ENCODE measurements at places on chromosomes 11 and 22. TPM values are rescaled to one million over a fixed set of nuclear protein-coding genes. Genes with fewer than 3 reads are reported as not detected.

DNA sequence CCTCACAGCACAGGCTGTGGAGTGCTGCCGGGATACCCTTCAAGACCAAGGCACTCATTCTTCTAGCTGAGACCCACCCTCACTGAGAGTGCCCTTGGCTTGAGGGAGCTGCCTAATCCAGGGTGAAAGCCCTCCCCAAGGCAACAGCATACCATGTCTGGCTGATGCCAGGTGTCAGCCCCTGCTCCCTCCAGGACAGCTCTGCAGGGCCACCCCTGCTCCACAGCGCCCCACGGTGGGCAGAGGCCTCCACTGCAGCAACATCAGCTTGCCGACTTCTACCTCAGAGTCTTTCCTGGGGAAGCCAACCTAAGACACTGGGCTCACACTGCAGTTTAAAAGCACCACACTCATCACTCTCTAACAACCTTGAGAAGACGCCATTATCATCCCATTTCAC, 29.0 kb downstream of the TTLL1 start:
- no peaks in the 10 kb centered on the region for H3K27me3 ChIP-seq
- DNase-seq = no peak
- no peak overlapping the region for H3K4me3 ChIP-seq
- H3K4me1 ChIP-seq = no peaks in the 10 kb centered on the region
- no peaks in the 10 kb centered on the region for H3K36me3 ChIP-seq

MISFA gene
- total RNA-seq = not detected

- H3K27me3 ChIP-seq = no peaks in the 10 kb centered on the region
- no peak overlapping the region for H3K4me3 ChIP-seq
- peaks cover 5% of the 10 kb centered on the region for H3K4me1 ChIP-seq
Observed at GRCh38 chr11:120133216-120134105, 4.5 kb downstream of the TRIM29 start.

SLC5A4 gene
- total RNA-seq = 0.16 TPM

DNA sequence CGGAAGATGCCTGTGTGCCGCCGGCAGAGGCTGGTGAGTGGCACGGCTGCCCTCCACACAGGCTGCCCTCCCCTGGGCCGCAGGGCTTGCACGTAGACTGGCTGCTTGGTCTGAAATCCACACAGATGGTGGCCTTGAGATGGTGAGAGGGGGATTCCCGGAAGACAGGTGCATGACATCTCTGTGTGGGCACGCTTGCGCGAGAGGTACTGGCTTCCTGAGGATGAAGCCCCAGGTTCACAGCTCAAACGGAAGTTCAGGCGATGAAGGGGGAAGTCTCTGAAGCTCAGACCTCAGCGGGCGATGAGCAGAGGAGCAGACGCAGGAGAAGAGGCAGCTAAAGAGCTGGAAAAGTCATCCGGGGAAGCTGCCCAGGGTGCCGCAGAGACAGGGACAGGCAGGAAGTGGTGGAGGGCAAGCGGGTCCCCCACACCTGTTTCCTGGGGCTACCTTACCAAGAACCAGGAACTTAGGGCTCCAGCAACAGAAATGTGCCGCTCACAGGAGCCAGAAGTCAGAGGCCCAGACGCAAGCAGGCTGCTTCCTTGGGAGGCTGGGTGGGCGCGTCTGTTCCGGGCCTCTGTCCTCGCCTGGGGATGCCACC, 7.2 kb downstream of the CRELD2 start:
- peaks cover 8% of the 10 kb centered on the region for H3K27me3 ChIP-seq
- peaks cover 7% of the 10 kb centered on the region for H3K4me1 ChIP-seq
- no peaks in the 10 kb centered on the region for H3K36me3 ChIP-seq

- H3K4me1 ChIP-seq = no peaks in the 10 kb centered on the region
- H3K27ac ChIP-seq = no peak overlapping the region
- H3K4me3 ChIP-seq = no peak overlapping the region
- no peak for DNase-seq
Observed at GRCh38 chr11:12715941-12716340, 41.7 kb downstream of the TEAD1 start.

- no peaks in the 10 kb centered on the region for H3K27me3 ChIP-seq
- no peaks in the 10 kb centered on the region for H3K4me1 ChIP-seq
- no peaks in the 10 kb centered on the region for H3K36me3 ChIP-seq
- no peak overlapping the region for H3K4me3 ChIP-seq
Observed at GRCh38 chr22:39725351-39726035, 154.9 kb downstream of the CACNA1I start.

GRCh38 chr22:46515208-46516111, 22.0 kb downstream of the CELSR1 start:
- DNase-seq = no peak
- H3K4me3 ChIP-seq = no peak overlapping the region
- H3K36me3 ChIP-seq = no peaks in the 10 kb centered on the region
- no peaks in the 10 kb centered on the region for H3K27me3 ChIP-seq

GRCh38 chr22:19149047-19149883, 827 bp downstream of the GSC2 start:
- H3K4me3 ChIP-seq = peak overlapping the region; percentile 39
- peaks cover 4% of the 10 kb centered on the region for H3K4me1 ChIP-seq
- no peaks in the 10 kb centered on the region for H3K36me3 ChIP-seq
- DNase-seq = no peak
- peaks cover 7% of the 10 kb centered on the region for H3K27me3 ChIP-seq
- H3K27ac ChIP-seq = no peak overlapping the region

PNPLA2 gene
- total RNA-seq = 103 TPM

GRCh38 chr11:48014917-48015316, 34.6 kb downstream of the PTPRJ start:
- DNase-seq = no peak
- H3K4me3 ChIP-seq = no peak overlapping the region

RFPL3 gene
- total RNA-seq = not detected

DNA sequence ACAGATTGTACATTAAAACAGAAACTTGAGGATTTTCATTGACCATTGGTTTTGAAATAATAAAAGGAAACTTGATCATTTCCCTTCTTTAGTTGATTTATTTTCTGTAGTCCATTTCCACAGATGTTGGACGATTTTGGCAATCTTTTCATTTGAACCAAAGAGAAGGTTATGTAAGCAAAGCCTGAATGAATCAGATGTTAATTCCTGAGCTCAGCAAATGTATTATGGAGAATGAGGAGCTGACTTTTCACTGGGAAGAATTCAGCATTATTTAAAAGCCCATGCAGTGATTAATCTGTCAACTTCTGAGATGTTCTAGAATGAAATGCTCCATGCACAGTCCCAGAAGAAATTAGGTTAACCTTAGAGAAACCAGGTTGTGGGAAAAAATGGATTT, 29.0 kb downstream of the ELMOD1 start:
- DNase-seq = no peak
- peaks cover 4% of the 10 kb centered on the region for H3K27me3 ChIP-seq
- H3K36me3 ChIP-seq = no peaks in the 10 kb centered on the region
- no peak overlapping the region for H3K4me3 ChIP-seq
- no peak overlapping the region for H3K27ac ChIP-seq

DNA sequence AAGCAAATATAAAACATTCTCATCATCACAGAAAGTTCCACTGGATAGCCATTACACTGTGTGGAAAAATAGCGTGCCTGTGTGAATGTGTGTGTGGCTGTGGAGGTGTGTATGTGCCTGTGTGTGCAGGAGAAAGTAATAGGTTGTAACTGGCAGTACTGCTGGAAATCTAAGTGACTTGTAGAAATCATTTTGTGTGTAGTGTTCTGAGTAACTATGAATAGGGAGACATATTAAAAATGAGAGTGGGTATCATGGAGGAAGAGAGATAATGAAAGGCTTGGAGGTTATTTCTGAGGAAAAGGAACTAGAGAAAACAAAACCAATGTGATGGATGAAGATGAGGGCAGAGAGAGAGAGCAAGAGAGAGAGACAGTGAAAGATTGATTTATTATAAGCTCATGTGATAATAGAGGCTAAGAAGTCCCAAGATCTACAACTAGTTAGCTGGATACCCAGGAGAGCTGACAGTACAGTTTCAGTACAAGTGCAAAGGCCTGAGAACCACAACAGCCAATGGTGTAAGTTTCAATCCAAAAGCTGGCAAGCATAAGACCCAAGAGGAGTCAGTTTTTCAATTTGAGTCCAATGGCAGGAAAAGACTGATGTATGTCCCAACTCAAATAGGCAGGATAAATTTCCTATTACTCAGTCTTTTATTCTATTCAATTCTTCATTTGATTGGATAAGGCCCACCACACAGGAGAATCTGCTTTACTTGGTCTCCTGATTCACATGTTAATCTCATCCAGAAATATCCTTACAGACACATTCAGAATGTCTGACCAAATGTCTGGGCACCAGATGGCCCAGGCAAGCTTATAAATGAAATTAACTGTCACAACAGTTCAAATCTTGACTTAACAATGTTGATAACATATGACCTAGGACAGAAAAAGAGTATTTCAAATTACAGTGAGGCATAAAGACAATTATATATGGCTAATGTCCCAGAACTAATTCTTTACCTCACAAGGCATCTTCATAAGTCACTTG, 14.9 kb downstream of the KBTBD3 start:
- no peaks in the 10 kb centered on the region for H3K4me1 ChIP-seq
- H3K4me3 ChIP-seq = no peak overlapping the region
- H3K27ac ChIP-seq = no peak overlapping the region

SCGB1A1 gene
- total RNA-seq = not detected

HIKESHI gene
- total RNA-seq = 53.9 TPM

DNA sequence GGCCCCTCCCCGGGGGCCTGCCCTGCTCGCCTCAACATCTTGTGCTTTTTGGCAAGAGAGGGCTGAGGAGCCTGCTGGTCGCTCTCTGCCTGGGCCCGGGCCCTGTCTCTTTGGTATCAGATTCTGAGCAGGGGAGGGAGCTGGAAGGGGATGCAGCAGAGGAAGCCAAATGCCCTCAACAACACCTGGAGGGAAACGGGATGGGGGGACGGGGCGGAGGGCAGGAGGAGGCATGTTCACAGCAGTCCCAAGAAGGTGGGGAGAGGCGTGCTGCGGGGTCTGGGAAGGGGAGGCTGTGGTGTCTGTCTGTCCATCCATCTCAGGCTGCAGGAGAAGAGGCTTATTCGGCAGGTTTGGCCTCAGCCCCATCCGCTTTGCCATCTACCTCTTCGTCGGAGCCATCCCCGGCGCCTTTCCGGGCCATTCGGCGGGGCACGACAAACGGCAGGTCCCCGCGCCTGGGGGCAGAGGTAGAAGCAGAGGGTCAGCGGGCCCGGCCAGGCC, 29.4 kb downstream of the APOL1 start:
- H3K4me1 ChIP-seq = no peaks in the 10 kb centered on the region
- peaks cover 10% of the 10 kb centered on the region for H3K36me3 ChIP-seq
- H3K27ac ChIP-seq = peak overlapping the region; percentile 43
- no peak for DNase-seq

DNA sequence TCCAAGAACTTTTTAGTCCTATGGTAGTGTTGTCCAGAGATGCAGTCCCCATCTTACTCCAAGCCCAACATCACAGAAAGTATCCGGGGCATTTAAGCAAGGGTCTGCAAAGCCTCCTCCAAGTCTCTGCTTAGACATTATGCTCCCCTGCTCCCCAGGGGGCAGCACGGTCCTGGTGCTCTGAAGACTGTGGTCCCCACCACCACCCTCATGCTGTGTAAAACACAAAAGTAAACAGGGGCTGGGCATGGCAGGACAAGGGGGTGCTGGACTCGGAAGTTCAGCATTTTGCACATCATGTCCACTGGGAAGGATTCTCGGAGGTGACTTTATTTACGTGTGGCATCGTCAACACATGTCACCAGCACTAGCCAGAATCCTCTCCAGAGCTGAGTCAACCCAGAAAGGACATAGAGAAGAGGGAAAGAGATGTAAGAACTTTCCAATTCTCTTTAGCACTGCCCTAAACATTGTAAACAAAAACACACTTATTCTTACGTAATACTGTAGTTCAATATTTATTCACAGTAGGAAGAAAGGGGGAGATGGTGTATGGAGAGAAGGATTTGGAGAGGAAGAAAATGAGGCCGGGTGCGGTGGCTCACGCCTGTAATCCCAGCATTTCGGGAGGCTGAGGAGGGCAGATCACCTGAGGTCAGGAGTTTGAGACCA, 37.7 kb downstream of the TCIRG1 start:
- H3K27me3 ChIP-seq = no peaks in the 10 kb centered on the region
- DNase-seq = no peak
- no peak overlapping the region for H3K27ac ChIP-seq
- H3K4me3 ChIP-seq = no peak overlapping the region

DNA sequence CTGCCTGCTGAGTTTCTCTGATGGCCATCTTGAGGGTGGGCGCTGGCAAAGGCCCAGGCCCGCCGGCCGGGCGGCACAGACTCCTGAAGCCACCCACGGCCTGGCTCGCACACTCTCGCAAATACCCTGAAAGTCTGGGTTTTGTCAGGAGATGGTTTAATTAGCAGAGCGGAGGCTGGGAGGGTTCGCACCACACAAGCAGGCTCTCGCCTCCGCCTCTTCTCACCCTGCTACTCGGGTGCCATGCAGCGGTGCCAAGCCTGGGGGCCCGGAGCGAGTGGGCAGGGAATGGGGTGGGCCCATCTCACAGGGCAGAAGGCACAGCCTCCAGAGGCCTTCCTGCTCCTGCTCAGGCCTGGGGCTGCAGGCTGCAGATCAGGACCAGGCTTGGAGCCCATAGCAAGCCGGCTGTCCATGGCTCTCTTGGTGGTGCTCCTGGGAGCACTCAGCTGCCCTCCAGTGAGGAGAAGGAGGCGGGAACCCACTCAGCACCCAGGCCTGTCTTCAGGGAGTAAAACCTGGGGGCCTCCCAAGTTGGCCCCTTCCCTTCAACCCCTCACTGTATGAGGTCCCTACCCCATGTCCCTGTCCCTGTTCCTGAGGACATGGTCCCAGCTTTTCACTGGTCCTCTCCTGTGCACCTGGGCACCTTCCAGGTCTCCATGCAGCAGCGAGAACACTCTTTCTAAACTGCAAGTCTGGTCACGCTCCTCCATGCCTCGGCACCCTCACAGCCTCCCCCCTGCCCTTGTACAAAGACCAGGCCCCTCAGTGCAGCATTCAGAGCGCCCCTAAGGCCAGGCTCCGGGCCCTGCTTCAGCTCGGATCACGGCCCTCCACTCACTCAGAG, 62.0 kb downstream of the FLRT1 start:
- H3K36me3 ChIP-seq = no peaks in the 10 kb centered on the region
- no peak overlapping the region for H3K4me3 ChIP-seq
- no peak for DNase-seq
- no peaks in the 10 kb centered on the region for H3K4me1 ChIP-seq
- no peak overlapping the region for H3K27ac ChIP-seq

GRM5 gene
- total RNA-seq = not detected

DNA sequence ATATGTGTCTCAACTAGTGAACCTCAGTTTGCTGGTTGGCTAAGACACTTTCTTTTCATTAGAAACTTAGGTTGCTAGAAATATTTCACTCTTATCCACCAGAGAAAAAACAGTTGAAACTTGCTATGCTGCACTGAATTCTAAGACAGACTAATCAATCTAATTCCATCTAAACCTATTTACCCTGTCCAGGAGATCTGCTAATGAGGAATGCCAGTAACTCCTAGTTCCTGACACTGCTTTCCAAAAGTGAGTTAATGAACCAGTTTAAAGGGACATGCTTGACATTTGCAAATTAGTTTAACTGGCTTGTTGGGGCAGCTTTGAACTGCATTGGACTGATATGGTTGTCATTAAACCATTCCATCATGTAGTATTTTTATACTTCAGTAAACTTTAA, 258.5 kb downstream of the CNTN5 start:
- no peak for DNase-seq
- no peak overlapping the region for H3K4me3 ChIP-seq
- H3K4me1 ChIP-seq = no peaks in the 10 kb centered on the region
- H3K27me3 ChIP-seq = no peaks in the 10 kb centered on the region
- H3K36me3 ChIP-seq = no peaks in the 10 kb centered on the region
- H3K27ac ChIP-seq = no peak overlapping the region

SCGB2A2 gene
- 2,173 TPM for total RNA-seq

Measured in breast epithelium (tissue), 4 donors.